CD4-positive, alpha-beta T cell treated with Interleukin-6 for 4 hours (primary cell): ENCODE measurements at places on chromosomes 16 and 17.
A peak's percentile ranks its signal among the peaks of the same experiment; 100 is the strongest.

DNA sequence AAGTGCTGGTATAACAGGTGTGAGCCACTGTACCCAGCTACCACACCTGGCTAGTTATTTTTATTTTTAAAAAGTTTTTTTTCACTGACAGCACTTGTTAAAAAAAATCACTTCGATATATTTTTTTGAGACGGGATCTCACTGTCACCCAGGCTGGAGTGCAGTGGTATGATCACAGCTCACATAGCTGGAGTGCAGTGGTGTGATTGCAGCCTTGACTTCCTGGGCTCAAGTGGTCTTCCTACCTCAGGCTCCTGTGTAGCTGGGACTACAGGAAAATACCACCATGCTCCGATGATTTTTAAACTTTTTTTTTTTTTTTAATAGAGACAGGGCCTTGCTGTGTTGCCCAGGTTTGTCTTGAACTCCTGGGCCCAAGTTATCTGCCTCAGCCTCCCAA is 12.9 kb downstream of the NBR1 start:
- DNase-seq: no peak

DNA sequence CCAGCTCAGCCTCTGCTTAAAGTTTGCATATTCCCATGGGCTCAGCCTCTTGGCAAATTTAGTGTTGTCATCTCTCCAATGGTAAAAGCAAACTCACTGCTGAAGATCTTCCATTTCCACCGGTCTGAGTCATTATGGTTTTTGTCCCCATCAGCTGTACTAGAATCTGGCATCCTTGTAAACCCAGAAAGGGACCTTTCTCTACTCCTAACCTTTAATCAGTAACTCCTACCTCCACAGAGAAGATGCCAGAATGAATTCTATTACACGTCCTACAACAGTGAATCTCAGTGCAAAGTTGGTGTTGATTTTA is 45.8 kb downstream of the ZNF652 start:
- DNase-seq: no peak

- no peak for DNase-seq
Observed at GRCh38 chr17:41212524-41213169, 13.8 kb upstream of the KRTAP9-2 start.

DNA sequence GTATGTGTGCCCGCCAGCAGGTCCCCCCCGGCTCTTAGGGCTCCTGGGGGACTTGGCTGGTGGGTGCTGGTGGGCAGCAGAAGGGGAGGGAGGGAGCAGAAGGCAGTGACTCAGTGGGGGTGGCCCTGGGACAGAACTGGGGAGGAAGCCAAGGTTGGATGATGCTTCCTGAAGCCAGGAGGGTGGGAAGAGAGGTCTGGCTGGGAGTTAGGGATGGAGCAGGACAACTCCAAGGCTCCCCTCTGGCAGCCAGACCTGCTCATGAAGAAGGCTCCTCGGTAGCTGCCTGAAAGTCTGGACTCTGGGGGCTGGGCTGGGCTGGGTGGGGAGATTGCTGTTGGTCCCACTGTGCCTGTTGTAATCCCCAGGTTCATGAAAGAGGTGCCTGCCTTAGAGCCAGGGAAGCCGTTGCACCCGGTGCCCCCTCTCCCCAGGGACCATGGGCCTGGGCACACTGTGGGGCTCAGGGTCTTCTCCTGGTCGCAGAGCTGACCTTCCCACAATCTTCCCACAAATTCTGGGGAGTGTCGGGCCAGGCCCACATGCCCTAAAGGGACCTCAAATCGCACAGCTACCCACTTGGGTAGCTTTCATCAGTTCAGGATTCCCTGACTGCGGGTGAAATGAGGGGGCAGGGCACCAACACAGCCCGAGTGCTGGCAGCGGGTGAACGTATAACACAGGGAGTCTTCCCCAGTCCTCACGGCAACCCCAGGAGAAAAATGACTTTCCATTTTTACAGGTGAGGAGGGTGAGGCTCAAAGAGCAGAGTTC is 1.1 kb upstream of the PLEKHG4 start:
- no peak for DNase-seq

- no peak for DNase-seq
Observed at GRCh38 chr17:36593656-36594316, 2.1 kb downstream of the DHRS11 start.

DNA sequence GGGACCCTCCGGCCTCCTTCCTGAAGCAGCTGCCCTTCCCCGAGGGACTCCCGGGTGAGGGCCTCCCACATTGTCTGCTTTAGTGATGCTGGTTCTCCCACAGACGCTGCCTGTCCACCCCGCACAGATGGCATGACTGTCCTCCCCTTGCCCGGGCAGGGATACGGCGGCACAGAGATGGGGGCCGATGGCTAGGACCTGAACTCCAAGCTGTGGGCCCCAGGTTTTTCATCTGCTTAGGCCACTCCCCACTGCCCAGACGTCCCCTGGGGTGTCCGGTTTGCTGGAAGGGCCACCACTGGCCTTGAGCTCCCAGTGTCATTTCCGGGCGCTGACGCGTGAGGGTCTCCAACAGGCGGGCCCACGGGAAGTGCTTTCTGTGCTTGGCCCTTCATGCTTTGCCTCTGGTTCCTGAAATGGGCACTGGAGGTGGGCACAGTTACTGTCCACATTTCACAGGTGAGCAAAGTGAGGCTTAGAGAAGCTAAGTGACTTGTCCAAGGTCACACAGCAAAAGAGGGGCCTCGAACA is 87.4 kb upstream of the CBX4 start:
- no peak for DNase-seq

DNA sequence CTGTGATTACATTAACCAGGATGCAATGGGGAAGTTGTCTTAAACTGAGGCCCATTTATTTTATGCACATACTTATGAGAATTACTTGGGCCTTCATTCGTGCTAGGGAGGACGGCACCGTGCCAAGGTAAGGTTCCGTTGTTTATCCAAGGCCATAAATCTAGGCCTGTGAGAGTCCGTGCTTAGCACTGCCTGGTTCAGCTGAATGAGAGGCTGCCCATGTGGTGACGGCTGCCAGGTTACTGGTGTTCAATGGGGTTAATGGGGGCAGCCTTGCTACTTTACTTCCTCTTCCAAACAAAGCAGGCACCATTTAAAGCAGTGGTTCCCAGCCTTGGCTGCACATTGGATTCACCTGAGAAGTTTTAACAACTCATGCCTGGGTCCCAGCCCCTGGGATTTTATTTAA is 135.1 kb upstream of the NOL11 start:
- DNase-seq: no peak

GRCh38 chr16:27129401-27129800 is 62.7 kb downstream of the C16orf82 start:
- no peak for DNase-seq

GRCh38 chr16:80947708-80948625 is 58.7 kb downstream of the CMC2 start:
- no peak for DNase-seq

DNA sequence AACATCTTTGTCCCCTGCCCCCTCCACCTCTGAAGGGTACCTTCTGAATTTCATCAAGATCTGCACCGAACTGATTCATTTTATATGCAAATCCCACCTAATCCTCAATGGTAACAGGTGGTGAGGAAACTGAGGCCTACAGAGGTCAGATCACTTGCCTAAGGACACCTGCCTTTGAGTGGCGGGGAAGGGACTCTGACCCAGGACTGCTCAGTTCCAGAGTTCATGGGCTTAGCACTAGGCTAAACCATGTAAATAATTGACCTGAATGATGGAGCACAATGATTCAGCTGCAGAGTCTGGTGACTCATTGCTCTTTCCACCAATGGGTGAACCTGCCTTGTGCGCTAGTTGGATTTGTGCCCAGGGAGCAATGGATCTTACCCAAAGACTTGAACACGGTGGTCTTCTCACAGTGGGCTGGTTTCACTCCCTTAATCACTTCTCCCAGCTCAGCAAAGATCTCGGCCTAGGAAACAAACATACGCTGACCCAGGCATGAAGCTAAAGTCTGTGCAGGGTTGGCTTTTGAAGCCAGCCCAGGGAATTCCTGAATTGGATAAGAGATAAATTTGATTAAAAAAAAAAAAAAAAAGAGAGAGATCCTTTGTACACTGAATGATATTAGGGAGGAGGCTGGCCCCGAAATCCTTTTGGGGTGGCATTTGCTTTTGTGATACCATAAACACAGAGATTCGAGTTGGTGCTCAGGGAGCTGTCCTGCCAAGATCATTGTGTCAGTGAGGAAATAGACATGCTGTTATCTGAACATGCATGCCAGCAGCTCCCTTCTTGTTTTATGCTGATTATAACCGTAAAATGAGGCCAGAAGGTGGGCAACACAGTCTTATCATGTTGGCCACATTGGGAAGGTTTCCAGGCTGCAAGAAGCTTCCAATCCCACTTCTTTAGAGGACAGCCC is 17.0 kb downstream of the CRYM start:
- DNase-seq: no peak

- DNase-seq: no peak
Observed at GRCh38 chr16:918741-919657, 51.8 kb downstream of the LMF1 start.

- DNase-seq: no peak
Observed at GRCh38 chr17:6556121-6557039, at the start of gene PITPNM3. Gene PITPNM3, minus strand, starts transcription at chr17:6556555. Its CDS starts 149 bp downstream, at chr17:6556406.

GRCh38 chr16:67608364-67608763 is 36.6 kb upstream of the CARMIL2 start:
- DNase-seq: no peak

GRCh38 chr16:53546988-53547391 is 44.0 kb upstream of the AKTIP start:
- no peak for DNase-seq

- peak; percentile 72 for DNase-seq
Observed at GRCh38 chr17:38867179-38867967, 2.5 kb upstream of the LASP1 start.

DNA sequence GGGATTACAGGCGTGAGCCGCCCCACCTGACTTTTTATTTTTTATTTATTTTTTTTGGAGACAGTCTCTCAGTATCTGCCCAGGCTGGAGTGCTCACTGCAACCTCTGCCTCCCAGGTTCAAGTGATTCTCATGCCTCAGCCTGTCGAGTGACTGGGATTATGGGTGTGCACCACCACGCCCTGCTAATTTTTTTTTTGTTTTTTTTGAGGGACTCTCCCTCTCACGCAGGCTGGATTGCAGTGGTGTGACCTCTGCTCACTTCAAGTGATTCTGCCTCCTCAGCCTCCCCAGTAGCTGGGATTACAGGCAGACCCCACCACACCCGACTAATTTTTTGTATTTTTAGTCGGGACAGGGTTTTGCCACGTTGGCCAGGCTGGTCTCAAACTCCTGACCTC is 7.7 kb downstream of the ZNF207 start:
- no peak for DNase-seq

- DNase-seq: no peak
Observed at GRCh38 chr16:67346341-67346740, 19.7 kb downstream of the LRRC36 start.

GRCh38 chr16:57988929-57989328 is 11.5 kb downstream of the ZNF319 start:
- no peak for DNase-seq

GRCh38 chr17:5019475-5019956 is 15.7 kb downstream of the SLC52A1 start:
- peak; percentile 58 for DNase-seq

DNA sequence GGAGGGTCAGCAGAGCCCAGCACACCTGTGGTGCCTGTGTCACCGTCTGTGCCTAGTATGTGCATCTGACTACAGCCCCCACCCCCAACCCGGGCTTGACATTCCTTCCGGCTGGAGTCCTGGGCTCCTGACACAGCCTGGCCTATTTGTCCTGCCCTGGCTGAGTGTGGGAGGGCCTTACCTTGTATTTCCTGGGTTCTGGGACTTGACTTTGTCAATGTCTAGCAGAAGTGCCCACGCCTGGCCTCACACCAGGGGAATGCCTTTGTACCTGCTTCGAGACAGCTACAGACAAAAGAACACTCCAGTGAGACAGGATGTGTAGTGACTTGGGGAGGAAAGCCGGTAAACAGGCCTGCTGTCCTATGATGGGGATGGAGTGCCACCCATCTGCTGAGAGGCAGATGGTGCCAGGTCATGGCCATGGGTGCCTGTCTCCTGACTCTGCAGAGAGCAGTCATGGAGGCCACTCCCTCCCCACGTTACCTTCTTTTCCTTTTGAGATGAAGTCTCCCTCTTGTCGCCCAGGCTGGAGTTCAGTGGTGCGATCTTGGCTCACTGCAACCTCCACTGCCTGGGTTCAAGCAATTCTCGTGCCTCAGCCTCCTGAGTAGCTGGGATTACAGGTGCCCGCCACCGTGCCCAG is 42.8 kb downstream of the TNFRSF13B start:
- DNase-seq: peak; percentile 45

DNA sequence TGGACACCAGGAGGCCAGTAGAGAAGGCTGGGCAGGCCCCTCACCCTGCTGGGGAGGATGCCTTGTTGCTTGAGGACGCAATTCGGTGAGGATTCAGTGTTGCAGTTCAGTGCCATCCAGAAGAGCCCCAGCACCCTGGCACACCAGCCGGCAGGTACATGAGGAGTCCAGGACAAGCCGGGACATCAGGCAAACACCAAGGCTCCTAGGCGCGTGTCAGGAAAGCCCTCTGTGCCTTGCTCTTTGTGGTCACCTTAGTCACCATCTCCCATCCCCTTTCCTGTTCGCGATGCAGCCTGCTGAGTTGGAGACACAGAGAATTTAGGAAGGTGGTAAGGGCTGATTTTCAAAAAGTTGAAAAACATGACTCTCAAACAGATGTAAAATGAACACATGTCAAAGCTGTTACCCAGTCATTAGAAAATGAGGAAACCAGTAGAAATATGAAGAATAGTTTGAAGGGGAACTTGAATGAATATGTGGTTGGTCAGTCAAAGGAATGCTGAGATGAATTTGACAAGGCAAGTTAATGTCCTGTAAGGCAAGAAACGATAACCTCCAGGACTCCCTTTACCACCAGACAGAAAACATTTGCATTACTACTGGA is 2.3 kb upstream of the NCBP3 start:
- no peak for DNase-seq

GRCh38 chr17:66755101-66755943 is 79.6 kb upstream of the CACNG5 start:
- DNase-seq: no peak

DNA sequence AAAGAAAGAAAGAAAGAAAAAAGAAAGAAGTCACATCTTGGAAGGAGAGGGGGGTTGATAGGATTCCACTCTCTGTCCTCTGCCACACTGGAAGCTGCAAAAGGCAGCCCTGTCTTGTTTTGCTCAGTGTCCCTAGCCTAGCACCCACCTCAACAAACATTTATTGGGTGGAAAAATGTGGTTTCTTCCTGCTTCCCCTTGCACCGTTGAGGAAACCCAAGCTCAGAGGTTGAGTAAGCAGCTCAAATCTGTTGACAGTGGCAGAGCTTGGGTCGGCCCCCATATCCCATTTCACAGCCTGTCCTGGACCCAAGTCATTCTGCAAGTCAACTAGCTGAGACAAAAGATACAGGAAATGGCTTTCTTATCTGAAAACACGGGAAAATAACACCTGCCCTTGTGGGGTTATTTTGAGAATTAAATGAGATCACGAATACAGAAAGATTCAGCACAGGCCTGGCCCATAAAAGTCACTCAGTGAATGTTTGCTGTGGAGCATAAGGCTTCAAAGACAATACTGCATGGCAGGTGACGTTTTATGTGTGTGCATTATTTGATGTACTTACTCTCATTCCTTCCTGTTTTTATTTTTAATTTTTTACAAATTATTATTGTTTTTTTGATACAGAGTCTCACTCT is 63.6 kb downstream of the SCNN1B start:
- no peak for DNase-seq
